ENCODE measurements at places on chromosomes 4 and X. TPM values are rescaled to one million over a fixed set of nuclear protein-coding genes. Genes with fewer than 3 reads are reported as not detected.

POLR2B gene
- total RNA-seq = 69.6 TPM

DMRTC1 gene
- total RNA-seq = not detected

CXorf51B gene
- not detected for total RNA-seq

RXFP1 gene
- total RNA-seq = 0.57 TPM

CXCL5 gene
- not detected for total RNA-seq

MAGED4 gene
- total RNA-seq = 2.6 TPM

DNA sequence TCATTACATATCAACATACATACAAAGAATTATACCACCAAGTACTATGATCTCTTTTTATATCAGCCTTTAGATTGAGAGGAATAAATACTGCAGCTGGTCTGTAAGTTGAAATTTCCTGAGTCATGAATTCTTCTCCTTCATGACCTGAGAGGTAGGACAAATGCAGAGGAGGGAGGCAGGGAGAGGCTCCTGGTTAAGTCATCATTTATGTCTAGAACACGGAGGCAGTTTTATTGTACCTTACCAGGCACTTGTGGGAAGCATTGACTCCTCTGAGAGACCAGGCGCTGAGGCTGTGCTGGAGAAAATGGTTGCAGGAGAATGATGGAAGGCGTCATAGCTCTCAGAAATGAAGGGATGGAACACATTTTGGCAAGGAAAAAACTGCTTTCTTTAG, 12.5 kb upstream of the CASK start:
- DNase-seq = no peak

DNA sequence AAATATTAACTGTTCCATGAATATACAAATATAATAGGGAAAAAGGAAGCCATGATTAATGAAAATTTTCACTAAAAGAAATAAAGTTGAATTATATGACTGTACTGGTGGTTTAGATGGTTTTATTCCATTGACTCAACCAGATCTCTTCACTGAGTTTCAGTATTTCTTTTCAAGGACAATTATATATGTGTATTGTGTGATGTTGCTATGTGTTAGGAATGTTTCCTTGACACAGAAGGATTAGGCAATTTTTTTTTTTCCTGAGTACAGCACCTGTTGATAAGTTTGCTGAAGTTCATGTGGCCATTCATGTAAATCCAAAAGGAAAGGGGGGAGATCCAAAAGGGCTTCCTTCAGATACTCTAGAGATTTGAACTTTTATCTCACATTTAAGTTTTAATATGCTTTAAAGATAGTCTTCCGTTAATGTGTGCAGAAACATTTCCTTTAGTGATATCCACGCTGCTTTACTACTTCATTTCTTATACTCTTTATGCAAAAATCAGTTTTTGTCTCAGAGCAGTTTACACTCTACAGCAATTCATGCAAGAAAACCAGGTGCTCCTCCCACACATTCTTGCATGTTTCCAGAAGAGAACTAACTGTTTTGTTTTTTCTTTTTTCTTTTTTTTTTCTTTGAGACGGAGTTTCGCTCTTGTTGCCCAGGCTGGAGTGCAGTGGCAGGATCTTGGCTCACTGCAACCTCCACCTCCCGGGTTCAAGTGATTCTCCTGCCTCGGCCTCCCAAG, 249.1 kb downstream of the RPA4 start:
- no peak for DNase-seq

DNA sequence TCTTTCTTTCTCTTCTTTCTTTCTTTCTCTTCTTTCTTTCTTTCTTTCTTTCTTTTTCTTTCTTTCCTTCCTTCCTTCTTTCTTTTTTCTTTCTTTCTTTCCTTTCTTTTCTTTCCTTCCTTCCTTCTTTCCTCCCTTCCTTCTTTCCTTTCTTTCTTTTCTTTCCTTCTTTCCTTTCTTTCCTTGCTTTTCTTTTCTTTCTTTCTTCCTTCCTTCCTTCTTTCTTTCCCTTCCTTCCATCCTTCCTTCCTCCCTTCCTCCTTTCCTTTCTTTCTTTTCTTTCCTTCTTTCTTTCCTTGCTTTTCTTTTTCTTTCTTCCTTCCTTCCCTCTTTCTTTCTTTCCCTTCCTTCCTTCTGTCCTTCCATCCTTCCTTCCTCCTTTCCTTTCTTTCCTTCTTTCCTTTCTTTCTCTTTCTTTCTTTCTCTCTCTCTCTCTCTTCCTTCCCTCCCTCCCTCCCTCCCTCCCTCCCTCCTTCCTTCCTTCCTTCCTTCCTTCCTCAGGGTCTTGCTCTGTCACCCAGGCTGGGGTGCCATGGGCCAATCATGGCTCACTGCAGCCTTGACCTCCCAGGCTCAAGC, 13.6 kb upstream of the SPARCL1 start:
- DNase-seq = no peak

DNA sequence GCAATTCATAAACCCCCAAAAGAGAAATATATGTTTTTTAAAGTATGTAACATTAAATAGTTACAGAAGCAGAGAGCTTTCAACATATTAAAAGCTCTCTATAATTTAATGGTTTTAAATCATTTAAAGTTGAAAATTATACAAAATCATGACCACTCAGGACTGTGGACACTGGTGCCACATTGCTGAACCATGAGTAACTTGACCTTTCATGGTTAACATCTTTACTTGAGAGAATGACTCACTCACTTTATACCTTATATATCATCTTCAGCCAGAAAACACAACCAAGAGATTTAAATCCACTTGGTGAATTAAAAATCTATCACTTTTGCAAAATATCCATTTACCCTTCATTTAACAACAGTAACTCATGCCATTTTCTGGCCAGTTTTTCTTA, 584.3 kb upstream of the SMIM31 start:
- DNase-seq = no peak

All from aorta (tissue), 5 donors.